H1 (cell line): ENCODE measurements at places on chromosomes 1 and 21. TPM values are rescaled to one million over a fixed set of nuclear protein-coding genes. Genes with fewer than 3 reads are reported as not detected.
A peak's percentile ranks its signal among the peaks of the same experiment; 100 is the strongest.

The SPRR1B gene
- total RNA-seq = not detected in 2 replicates

The LEFTY2 gene
- 3.2 and 4.3 TPM in 2 replicates for total RNA-seq

The KIAA1614 gene
- total RNA-seq = 2.6 and 3.1 TPM in 2 replicates

The NCMAP gene
- total RNA-seq = 0.21 and 0.39 TPM in 2 replicates

DNA sequence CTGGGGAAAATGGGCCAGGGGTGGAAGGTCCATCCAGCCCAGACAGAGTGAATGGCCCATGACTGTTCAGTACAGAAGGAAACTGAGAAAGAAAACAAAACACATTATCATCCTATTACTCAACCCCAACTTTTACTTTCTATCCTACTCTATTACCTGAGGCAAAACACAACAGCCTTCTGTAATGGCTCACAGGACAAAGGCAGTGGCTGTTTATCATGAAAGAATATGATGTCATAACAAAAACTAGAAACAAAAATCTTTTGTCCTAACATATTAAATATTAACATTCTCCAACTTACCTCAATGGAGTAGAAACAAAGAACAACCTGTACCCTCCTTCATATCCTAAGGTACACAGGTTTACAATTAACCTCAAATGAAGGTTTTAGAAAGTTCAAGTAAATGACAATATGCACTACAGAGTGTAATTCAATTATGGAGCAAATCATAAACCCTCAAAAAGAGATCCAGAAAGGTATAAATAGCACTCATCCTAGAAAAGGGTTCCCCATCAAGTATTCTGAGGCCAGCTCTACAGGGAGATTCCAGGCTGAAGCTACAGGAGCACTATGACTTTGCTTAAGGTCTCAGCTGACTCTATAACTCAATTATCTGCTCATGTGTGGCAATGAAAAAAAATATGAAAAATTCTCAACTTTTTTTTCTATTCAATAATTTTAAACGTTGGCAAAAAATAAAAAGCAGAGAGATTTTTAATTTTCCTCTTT lies 15.1 kb downstream of the ELK4 start:
- H3K36me3 ChIP-seq = peaks cover 16% of the 10 kb centered on the region
- DNase-seq = no peak
- no peaks in the 10 kb centered on the region for H3K27me3 ChIP-seq
- H3K4me1 ChIP-seq = no peaks in the 10 kb centered on the region
- H3K4me3 ChIP-seq = no peak overlapping the region
- no peak overlapping the region for H3K27ac ChIP-seq

DNA sequence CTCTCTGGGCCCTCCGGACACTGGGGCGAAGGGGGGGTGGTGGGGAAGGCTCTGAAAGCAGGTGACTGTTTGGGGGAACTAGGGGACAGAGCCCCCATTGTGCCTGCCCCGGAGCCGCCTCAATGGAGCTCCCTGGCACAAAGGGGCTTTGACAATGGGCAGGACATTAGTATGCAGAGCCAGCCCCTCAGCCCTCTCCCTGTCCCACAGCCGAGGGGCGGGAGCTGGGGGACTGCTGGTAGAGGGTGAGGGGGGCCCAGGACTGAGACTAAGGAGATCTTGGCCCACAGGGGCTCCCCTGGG lies 7.8 kb downstream of the KCNJ10 start:
- H3K27me3 ChIP-seq = peaks cover 3% of the 10 kb centered on the region; the same call in 1 of the 2 replicates
- no peak for DNase-seq
- H3K4me1 ChIP-seq = peaks cover 2% of the 10 kb centered on the region
- no peak overlapping the region for H3K4me3 ChIP-seq
- no peak overlapping the region for H3K27ac ChIP-seq

- peak overlapping the region; percentile 93 for H3K27ac ChIP-seq
- H3K4me1 ChIP-seq = peaks cover 15% of the 10 kb centered on the region
- no peaks in the 10 kb centered on the region for H3K27me3 ChIP-seq
- peak overlapping the region; percentile 68 for H3K4me3 ChIP-seq
- no peaks in the 10 kb centered on the region for H3K36me3 ChIP-seq
- no peak for DNase-seq
Measured at GRCh38 chr1:43349594-43350306, 9.0 kb upstream of the CDC20 start.

- peaks cover 6% of the 10 kb centered on the region; the same call in 1 of the 2 replicates for H3K4me1 ChIP-seq
- H3K27me3 ChIP-seq = peaks cover 55% of the 10 kb centered on the region
- H3K27ac ChIP-seq = no peak overlapping the region
Measured at GRCh38 chr1:230787471-230787870, 40.3 kb downstream of the CAPN9 start.

DNA sequence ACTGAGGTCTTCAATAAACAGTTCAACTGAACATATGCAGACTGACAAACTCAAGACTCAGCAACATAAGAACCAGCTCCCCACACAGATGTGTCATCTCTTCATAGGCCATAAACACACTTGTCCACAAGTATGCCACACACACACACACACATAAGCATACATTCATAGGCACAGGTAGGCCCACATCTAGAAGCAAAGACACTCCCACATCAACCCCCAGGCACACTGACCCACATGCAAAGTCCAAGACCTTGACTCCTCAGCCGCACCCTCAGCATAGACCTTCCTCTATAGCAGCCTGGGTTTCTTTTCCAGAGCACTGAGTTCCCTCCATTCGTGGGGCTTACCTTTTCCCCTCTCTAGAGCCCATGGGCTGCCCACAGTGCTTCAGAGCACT lies 1.4 kb downstream of the LAD1 start:
- peaks cover 12% of the 10 kb centered on the region for H3K27me3 ChIP-seq
- peaks cover 30% of the 10 kb centered on the region for H3K4me1 ChIP-seq
- H3K36me3 ChIP-seq = no peaks in the 10 kb centered on the region
- H3K27ac ChIP-seq = no peak overlapping the region
